ENCODE measurements at places on chromosomes 11 and 22. TPM values are rescaled to one million over a fixed set of nuclear protein-coding genes. Genes with fewer than 3 reads are reported as not detected.

The CASP5 gene
- 40.5 TPM for total RNA-seq

The SLC22A9 gene
- total RNA-seq = not detected

The CSRP3 gene
- not detected for total RNA-seq

The ANGPTL5 gene
- not detected for total RNA-seq

The RAC2 gene
- total RNA-seq = 36.3 TPM

The RFPL3 gene
- not detected for total RNA-seq
